ENCODE measurements at places on chromosomes 11 and 22.

DNA sequence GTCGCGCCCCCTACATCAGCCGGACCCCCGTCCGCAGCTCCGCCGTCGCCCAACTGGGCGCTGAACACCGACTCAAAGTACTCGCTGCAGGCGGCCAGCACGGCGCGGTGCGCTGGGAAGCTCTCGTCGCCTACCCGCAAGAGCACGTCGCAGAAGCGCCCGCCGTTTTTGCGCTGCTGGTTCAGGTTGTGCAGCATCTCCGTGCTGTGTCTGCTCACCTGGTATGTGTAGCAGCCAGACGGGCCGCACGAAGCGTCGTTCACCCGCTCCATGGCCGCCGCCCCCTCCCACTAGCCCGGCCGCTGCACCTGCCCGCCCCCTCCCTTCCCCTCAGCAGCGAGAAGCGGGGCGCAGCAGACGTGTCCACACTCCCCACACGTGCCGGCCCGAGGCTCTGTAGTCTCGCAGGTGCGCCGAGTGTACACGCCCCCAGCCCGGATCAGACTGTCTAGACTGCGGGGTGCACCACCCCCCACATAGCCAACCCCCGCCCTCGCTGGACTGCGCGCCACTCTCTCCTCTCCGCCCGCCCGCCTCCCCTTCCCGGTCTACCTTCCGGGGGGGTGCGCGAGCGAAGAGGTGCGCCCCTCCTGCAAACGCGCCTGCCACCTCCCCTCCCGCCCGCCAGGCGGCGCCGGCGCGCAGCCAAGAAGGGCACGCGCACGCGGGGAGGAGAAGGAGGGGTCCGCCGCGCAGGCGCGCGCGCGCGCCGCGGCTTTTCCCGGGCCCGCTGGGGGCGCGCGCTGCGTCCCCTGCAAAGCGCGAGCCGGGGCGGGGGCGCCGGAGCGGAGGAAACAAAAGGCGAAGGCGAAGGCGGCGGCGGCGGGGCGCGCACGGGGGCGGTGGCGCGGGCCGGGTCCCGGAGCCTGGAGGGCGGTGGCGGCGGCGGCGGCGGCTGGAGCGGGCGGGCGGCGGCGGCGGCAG, 553 bp downstream of the PATZ1 start:
- peak; percentile 76 for DNase-seq

DNA sequence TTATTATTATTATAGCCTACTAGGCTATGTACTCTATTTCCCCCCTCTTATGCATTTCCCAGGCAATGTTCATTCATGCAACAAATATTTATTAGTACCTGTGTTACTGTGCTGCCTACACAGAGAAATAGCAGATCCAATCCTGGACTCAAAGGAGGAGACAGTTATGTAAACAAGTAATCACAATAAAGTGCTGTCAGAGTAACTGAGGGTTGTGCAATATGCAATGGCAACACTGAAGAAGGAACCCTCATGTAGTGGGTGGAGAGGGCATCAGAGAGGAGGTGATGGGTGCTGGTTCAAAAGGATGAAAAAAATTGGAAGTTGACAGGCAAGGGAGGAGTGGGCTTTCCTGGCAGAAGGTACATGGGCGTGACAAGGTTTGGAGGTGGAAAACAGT, 886 bp upstream of the P4HA3 start:
- no peak for DNase-seq

- DNase-seq = no peak
Measured at GRCh38 chr11:14577292-14577691, 57.1 kb upstream of the PSMA1 start.

DNA sequence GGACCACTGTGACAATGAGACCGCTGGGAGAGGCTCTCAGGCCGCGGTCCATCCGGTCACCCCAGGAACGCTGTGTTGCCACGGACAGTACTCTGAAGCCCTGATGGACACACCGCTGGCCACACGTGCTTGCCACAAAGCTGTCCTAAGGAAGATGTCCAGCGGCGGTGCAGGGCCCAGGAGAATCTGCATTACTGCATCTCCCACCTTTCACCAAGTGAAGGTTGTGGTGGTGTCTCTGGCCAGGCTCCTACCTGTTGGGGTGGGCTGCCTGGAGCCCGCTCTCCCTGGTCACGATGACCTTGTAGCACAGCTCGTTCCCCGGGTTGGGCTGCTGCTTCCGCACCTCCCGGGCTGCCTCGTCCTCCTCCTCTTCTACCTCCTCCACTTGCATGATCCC, 4.2 kb downstream of the TTLL12 start:
- DNase-seq = no peak

DNA sequence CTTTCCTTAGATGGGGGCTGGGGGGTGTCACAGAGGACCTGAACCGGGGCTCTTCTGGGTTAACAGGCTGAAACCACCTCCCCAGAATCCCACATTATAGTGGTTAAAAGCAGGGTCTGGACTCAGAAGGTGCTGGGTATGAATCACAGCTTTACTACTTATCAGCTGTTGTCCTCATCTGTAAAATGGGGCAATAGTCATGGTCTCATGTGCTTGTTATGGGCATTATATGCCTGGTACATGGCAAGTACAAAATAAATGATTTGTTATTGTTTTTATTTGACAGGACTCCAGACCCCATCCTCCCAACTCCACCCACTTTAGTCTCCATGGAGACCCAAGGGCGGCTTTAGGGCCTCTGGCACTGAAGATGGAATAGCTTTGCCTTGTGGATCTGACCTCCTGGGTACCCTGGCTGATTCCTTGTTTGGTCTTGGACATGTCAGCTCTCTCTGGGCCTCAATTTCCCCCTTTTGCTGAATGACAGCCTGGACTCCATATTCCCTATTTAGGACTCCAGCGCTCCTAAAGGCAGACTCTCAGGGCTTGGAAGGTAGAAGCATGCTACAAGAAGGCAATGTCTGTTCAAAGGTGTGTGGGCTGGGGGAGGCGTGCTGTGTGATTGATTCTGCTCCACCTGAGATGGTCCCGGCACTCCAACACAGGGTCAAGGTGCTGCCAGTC, 812 bp upstream of the SMTN start:
- DNase-seq = no peak

DNA sequence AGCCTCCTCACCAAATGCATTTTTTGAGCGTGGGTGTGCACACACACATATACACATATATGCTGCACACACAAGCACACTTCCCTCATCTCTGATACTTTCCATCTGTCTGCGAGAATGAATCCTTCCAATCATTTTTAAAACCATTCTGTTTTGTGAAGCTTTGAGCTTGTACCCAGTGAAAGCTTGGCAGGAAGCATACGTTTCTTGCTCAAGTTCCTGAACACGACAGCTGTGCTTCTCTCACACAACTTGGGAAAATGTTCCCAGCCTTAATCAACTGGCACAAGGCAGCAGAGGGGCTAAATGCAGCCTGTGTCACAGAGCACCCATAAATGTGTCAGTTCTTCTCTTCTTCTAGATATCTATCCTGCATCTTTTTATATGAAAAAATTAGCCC, 524.0 kb upstream of the KIRREL3 start:
- DNase-seq = no peak

GRCh38 chr11:131766637-131767036, 396.2 kb downstream of the NTM start:
- no peak for DNase-seq

GRCh38 chr11:64580412-64580811, 10.6 kb upstream of the SLC22A12 start:
- DNase-seq = no peak

DNA sequence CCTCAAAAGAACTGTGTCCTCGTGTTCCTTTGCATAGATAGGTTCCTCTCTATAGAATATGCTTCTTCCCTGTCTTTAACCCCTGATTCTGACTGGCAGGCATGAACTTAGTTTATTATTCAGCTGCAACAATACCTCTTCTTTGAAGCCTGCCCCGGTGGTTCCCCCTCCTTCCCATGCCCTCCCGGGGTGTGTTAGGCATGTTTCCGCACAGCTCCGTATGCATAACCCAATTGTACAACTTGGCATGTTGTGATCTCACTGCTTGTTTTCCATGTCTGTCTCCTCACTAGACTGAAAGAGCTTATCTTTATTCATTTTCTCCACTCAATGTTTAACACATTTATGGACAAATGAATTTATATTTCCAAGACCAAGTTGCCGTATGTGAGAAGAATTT, 72.6 kb downstream of the DEPDC5 start:
- DNase-seq = no peak

GRCh38 chr22:49238181-49239141, 589.2 kb downstream of the BRD1 start:
- peak; percentile 2 for DNase-seq

DNA sequence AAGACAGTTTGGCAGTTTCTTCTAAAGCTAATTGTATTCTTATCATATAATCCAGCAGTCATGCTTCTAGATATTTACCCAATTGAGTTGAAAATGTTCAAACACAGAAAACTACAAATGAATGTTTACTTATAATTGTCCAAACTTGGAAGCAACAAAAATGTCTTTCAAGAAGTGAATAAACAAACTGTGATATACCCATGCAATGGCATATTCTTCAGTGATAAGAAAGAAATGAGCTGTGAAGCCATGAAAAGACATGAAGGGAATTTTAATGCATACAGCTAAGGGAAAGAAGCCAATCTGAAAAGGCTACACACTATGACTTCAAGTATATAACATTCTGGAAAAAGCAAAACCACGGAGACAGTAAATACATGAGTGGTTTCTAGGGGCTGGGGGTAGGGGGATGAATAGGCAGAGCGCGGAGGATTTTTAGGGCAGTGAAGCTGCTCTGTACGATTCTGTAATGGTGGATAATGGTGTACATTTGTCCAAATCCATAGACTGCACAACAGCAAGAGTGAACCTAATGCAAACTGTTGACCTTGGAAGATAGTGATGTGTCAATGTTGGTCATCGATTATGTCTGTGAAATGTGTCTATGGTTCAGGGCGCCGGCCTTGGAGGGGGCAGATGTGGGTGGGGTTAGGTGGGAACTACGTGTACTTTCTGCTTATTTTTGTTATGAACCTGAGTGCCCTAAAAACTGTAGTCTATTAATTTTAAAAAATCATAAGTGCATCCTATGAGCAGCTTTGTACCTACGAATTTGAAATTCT, 424.9 kb downstream of the TBC1D22A start:
- no peak for DNase-seq

- DNase-seq = no peak
Measured at GRCh38 chr11:99739464-99740089, 718.8 kb downstream of the CNTN5 start.

DNA sequence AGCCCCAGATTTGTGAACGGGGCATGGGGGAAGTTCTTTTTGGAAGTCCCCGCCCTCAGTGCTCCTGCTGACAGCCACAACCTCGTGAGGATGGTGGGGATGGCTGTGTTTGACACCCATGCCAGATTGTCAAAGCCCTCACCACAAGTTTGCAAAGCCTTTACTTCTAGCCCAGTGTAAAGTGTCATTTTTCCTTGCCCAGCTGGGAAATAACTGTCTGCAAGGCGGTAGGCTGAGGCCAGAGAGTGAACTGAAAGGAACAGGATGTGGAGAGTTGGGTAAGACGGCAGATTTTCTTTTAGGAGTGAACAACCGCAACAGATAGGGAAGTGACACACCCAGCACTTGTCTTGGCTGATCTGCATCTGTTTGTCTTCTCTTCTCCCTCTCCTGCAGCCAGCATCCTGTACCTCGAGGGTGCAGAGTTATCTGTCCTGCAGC, 13.6 kb downstream of the IL17RA start:
- no peak for DNase-seq

DNA sequence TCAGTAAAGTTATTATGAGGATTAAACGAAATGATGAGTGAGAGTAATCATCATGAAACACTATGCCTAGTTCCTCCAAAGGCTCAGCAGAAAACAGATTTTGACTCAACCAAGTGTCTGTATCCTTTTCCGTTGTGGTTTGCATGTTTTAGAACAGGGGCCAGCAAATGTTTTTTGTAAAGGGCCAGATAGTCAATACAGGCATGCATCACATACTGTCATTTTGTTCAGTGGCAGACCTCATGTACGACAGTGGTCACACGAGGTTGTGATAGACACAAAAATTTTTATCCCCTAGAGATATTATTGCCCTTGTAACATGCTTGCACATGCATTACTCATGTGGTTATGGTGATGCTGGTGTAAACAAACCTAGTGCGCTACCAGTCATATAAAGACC, 81.9 kb upstream of the SLC25A18 start:
- DNase-seq = no peak

- no peak for DNase-seq
Measured at GRCh38 chr11:9774591-9775397, 110.9 kb downstream of the SWAP70 start.

DNA sequence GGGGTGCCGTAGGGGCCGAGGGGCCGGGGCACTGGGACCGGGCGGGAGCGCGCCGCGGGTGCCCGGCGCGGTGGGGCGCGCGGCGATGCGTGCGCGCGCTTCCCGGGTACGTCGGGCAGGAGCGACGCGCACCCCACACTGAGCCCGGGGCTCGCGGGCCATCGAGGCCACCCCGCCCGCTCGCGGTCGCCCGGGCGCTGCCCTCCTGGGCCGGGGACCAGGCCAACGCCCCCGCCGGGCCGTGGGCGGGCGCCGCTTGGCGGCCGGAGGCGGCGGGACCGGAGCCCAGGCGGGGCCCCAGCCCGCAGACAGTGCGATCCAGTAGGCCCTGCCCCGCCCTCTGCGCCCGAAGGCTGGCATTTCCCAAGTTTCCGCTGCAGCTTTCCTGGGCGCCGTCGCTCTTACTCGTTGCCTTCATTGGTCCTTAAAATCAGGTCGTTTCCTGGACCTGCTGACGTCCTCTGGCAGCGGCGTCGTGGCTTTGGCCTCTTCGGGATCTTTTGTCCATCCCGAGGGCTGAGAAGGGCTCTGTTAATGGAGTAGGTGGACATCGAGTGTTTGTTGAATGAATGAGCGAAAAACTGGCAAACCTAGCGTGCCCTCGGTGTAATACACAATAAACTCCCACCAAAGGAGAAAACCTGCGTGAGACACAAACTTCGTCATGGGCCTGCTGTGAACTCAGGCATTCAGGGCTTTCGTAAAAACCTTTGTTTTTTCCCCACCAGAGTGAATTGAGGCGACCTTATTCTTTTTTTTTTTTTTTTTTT, 638 bp downstream of the PARVA start:
- peak; percentile 58 for DNase-seq

DNA sequence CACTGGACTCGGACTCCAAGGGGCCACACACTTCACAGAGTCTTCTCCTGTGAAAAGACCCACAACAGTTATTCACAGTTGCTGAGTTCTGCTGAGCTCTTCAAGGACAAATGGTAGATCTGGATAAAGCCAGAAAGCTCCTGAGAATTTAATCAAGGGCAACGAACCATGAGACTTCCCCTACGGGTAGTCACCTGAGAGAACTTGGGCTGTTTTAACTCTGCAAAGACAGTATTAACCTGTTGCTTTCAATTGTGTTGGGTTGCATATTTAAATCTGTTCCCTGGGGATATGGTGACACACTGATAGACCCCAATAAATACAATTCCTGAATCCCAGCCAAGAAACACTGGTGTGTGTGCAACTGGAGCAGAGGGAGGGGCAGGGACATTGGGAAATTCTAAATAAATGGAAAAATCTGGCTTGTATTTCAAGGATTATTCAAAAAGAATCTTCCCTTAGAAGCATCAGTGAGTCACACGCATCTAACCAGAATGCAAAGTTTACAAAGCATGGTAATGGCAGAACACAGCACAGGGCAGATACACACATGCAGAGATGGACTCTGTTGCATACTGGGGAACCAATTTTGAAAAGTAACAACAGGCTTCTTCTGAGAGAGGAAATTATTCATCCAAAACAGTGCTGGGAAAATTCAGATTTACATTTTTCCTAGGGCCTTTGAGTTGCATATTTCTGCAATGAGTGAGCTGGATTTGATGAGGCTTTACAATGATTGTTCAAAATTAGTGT, 4.0 kb downstream of the KCNJ1 start:
- no peak for DNase-seq
